ENCODE measurements at places on chromosomes 3 and 15.

DNA sequence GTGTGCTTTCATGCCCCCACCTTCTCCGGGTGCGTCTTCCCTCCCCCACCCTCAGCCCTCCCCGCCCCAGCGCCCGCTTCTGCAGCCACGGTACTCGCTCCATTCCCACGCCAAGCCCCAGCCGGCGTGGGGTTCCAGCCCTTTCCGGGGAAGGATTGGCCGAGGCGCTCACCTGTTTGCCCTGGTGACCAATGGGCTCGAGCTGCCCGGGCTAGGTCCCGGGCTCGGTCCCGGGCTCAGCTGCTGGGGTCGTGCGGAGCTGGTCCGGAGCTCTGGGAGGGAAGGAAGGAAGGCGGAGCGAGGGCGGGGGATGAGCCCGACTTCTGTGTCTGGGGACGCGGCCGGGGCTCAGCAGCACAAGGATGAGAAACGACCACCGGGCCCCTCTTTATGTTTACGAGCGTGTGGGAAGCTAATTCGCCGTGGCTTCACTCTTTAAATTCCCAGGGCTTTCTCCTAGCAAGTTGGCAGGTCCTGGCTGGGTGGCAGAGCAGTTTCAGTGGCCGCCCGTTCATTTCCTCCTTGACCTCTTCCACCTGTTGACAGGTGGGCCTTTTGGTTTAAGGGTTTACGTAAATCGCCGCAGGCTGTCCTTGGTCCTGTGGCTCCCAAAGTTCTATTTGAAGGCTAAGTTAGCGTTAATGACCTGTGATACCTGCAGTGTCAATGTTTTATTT, at the start of gene IGSF10:
IGSF10 (minus strand) TSS at position 288 of the 677 bp plus-strand sequence. CDS start 2,352 bp downstream, outside the sequence.
- DNase-seq, result no peak

GRCh38 chr15:26113296-26113695, 250.2 kb upstream of the ATP10A start:
- no peak for DNase-seq

DNA sequence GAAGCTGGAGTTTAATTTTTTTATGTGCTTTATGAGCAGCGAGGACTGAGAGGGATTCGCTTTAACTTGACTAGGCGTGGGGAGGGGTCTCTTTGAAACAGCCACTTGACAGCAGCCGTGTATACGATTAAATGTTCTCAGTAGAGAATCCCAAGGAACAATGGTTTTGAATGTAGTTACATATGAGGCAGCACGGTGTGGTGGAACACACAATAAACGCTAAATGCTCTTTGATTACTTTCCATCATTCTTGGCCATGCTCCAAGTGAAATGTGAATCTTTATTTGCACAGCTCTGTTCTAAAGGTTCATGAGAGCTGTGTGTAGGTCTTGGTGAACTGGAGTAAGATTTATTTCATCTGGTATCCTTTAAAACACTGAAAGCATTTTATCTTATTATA, 251.4 kb upstream of the TGFBR2 start:
- DNase-seq, result no peak

- DNase-seq, result no peak
Measured at GRCh38 chr3:14283092-14283812, 104.6 kb downstream of the LSM3 start.

DNA sequence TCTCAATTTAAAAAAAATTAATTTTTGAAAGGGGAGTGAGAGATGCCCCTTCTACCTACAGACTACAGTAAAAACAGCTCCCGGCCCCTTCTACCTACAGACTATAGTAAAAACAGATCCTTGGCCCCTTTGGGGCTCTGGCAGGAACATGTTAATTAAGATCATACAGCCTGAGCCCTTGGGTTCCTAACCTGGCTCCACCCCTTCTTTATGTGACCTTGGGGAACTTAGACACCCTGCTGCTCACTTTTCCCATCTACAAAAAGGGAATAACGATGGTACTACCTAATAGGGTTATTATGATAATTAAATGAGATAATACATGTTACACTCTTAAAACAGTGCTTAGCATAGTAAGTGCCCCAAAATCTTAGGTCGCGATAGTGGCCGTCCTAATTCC, 60.1 kb upstream of the SEC61A1 start:
- DNase-seq, result no peak

DNA sequence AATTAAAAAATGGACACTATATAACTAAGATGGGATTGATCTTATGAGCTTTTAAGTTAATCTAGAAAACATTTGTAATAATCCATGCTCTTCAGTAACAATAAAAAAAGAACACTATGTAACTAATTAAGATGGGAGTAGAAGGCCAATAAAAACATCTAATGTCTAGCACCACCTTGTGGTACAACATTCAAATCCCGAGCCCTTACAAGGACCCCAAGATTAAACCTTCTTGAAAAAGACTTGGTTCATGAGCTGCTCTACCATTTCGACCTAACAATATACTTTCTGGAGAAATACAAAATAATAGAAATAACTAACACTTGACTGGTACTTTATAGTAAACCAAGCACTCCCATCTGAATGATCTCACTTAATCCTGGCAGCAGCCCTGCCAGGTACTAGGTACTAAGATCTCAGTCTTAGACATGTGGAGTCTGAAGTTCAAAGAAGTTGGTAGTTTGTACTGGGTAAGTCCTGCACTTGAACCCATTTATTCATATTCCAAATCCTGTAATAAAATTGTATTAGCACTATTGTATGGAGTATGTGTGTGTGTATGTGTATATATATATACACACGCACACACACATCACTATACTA, 21.8 kb downstream of the METTL6 start:
- DNase-seq, result no peak

GRCh38 chr15:79370716-79371115, 59.8 kb downstream of the TMED3 start:
- DNase-seq, result no peak

DNA sequence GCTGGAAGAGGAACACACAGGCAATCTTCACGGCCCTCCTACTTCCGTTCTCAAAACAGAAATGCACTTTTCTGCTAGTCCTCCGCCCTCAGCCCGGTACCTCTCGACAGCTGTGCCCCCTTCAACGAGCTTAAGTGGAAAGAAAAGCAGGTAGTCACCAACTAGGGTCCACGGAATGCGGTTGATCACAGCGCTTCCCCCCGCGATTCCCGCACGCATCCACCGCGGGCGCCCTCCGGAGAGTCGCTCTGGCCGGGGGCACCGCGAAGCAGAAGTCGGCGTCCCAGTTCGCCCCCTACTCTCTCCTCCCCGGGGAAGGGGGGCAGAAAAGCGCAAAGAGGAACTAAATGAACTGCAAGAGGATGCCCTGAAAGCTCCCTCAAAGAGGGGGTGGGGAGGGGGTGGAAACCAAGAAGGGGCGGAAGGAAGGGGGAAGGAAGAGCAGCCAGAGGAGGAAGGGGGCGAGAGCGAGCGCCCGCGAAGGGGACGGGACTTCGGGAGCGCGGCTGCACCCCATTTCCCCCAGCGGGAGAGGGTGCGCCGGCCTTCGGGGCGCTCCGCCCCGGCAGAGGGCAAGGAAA, 738 bp downstream of the ACAP2 start:
- no peak for DNase-seq

- DNase-seq, result no peak
Measured at GRCh38 chr15:52277575-52277974, 18.0 kb downstream of the MYO5C start.

GRCh38 chr3:56980243-56980642, 80.2 kb upstream of the SPATA12 start:
- no peak for DNase-seq

- DNase-seq, result no peak
Measured at GRCh38 chr3:35857004-35857403, 217.7 kb downstream of the ARPP21 start.

DNA sequence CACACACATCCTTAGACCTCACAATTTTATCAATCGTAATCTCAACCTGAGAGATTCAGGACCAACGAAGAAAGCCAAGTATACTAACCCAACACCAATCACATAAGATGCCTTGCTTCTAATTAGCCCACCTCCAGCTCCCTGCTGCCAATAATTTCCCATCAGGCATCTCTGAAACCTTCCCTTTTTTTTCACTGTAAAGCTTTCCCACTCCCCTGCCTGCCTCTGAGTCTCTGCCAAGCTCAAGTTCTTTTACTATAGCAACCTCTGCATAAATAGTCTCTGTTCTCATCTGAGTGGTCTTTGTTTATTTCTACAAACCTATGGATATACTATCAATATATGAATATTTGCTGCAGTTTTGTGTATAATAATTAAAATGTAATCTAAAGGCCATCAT, 86.5 kb downstream of the PIK3CB start:
- no peak for DNase-seq

DNA sequence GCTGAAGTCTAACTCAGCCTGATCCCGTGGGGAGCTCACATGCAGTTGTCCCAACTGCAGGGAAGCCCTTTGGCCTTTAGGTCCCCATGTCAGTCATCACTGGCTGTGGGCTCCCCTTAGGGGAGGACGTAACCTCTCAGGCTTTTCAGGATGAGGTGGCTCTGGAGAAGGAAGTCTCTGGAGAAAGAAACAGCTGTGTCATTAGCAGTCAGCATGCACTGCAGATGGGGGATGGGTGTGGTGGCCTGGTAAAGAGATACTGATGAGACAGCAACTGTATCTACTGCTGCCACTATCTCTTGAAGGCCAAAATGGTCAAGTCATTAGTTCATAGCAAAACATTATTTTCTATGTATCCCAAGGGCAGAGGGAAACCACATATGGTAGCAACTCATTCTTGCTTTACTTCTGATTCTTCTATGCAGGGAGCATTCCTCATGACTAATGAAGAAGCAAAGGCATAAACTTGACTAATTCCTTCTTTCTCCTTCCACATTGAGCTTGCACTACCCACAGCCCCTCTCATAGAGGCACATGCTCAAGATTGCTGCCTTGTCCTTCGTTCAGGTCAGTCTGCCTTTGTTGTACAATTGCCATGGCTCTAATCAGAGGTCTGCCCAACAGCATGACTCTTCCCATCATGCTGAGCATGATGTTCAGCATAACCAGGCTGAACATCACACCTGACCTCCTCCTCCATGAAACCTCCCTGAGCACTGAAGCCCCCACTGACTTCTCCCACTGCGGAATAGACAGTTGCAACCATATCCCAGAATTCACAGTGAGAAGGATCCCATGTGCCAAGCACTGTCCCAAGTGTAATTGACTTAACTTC, 47.8 kb upstream of the TMEM158 start:
- DNase-seq, result no peak

DNA sequence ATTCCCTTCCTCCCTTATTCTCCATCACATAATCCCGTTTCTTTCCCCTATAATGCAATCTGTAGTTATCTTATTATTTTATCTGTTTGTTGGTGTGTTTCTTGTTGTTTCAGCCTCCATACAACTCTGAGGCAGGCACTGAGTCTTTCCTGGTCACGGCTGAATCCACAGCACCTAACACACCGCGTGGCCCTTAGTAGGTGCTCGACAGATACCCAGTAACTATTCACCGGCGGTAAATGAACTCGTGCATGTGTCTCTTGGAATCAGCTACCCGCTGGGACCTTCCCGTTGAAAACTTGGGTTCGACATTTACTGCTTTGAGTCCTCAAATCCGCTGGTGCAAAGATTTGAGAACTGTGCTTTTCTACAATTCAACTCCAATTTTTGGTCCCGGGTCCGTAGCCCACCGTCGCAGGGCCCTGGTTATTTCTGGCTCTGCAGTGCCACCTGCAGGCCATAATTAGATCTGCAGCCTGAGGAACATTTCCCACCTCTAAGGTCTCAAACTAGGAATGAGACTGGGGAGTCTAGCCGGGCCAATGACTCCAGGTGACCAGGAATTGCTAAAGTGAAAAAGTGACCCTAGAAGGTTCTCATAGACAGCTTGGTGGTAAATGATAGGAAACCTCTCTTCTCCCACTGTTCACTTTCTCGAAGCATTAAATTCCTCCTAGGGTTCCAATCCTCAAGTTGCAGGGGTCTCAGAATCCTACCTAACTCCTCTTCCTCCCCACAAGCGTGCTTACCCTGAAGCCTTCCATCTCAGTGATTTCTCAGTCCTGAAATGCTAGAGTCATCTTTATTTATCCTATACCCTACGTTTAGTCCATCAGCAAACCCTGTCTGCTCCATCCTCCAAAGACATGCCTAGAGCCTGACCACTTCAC, 40.0 kb upstream of the TRH start:
- no peak for DNase-seq

GRCh38 chr3:124818398-124819091, 68.6 kb downstream of the ITGB5 start:
- no peak for DNase-seq

DNA sequence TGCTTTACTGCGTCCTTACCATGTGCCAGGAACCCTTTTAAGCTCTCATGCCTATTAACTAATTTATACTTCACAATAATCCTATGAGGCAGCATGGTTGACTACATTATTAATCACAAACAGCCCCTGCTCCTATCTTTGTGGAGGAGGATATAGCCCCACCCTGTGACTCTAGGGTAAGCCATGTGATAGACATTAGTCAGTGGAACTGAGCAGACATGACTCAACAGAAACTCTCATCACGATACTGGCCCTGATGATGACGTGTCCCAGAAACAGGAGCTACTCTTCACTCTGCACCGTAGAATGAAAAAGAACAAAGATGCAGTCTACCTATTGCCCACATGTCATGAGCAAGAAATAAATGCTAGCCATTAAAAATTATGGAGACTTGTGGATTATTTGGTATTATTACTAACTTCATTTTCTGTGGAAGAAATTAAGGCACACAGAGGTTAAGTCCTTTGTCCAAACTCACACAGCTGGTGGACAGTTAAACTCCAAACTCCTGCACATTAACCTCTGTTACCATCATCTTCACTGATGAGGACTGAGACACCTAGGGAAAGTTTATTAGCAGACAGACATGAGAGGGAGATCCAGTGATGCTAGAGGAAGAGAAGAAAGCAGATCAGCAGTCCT, 51.2 kb downstream of the CFAP20DC start:
- DNase-seq, result no peak

DNA sequence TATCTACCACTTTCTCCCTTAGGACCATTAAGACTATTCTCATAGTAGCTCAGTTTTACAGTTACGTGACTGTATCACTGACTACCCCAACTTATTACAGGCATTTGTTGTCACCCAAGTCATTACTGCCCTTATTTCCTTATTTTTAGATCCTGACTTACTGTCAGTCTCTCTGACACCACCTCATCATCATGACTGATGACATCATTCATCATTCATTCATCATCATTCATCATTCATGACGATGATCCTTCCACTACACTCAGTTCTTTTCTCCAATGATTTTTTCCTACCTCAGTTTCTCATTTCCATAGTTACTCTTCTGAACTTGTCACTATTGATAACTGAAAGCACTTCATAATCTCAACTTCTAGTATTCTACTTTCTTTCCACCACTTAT, 83.8 kb downstream of the ADAM10 start:
- DNase-seq, result no peak

GRCh38 chr15:85704720-85705429, 89.8 kb downstream of the KLHL25 start:
- DNase-seq, result no peak

GRCh38 chr15:34927726-34928125, 41.8 kb downstream of the AQR start:
- DNase-seq, result no peak

DNA sequence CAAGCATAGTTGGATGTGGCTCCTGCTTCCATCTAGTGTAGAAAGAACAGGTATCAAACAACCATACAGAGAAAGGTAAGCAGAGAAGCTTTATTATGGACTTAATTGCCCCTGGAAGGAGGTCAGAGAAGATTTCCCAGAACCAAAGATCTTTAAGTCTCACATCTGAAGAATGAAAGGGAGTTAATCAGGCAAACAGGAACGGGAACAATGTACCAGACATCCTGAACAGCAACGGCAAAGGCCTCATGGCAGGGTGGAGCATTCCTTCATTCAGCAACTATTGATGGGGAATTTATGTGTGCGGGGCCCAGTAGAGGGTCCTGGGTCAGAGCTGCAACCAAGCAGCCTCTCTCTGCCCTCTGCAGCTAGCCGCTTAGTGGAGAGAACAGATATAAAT, 61.5 kb downstream of the LMCD1 start:
- DNase-seq, result no peak

All from GM12878 (cell line).